ENCODE measurements at places on chromosomes 12 and 14. TPM values are rescaled to one million over a fixed set of nuclear protein-coding genes. Genes with fewer than 3 reads are reported as not detected.

The TPH2 gene
- total RNA-seq: not detected

The GNB3 gene
- total RNA-seq: 0.72 TPM

- DNase-seq: no peak
These were observed 41.0 kb downstream of the ZCRB1 start for GRCh38 chr12:42284876-42285275.

The ERP27 gene
- total RNA-seq: 0.10 TPM

- no peak for DNase-seq
These were observed 3.5 kb upstream of the RNU6-8 start for GRCh38 chr14:32206552-32206951.
